Frontal cortex (tissue), 4 donors: ENCODE measurements at places on chromosomes 12 and 14. TPM values are rescaled to one million over a fixed set of nuclear protein-coding genes. Genes with fewer than 3 reads are reported as not detected.

The SYNDIG1L gene
- total RNA-seq: 6.9 TPM

DNA sequence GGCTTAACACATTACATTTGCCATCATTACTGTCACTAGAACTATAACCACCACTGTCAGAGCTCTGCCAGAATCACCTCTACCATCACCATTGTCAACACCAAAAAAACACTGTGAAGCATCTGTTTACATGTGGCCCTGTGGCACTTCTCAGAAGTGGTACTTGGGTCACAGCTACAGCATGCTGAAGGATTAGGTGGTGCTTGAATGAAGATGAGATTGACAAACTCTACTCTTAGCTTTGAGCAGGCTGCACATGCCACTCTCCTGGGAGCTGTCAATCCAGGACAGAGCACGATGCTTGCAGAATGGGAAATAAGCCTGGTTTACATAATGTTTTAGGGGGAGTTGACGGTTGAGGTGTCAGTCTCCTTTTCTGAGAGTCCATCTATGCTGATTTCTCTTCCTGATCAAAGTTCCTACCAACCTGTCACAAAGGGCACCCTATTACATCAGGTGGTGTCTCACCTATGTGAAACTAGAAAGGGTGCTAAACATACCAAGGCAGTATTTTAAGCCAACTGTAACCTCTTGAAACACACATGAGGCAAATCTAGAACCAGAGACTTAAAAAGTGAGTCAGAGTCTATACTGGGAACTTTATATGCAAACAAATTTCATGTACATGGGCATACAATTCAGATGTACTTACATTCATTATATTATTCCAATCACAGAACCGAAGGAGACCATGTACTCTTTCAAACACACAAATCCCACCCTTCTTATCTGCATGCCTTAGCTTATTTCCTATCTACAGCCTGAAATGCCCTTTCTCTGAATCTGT, 258.7 kb downstream of the EMP1 start:
- DNase-seq: no peak

DNA sequence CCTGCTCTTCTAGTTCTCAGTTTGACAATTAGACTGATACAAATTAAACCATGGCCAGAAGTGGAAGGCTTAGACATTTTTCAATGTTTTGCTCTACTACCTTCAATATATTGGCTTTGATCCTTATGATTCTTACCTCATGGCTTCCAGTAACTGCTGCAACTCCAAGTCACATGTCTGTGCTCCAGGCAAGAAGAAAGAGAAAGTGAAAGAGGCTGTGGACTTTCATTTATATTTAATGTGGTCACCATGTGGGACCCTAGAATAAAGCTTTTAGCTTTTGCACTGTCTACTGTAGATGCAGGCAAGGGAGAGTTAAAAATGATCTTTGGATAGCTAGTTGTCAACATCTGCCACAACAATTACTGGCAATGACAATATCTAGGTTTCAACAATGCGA, 214.3 kb upstream of the PDE3A start:
- no peak for DNase-seq

DNA sequence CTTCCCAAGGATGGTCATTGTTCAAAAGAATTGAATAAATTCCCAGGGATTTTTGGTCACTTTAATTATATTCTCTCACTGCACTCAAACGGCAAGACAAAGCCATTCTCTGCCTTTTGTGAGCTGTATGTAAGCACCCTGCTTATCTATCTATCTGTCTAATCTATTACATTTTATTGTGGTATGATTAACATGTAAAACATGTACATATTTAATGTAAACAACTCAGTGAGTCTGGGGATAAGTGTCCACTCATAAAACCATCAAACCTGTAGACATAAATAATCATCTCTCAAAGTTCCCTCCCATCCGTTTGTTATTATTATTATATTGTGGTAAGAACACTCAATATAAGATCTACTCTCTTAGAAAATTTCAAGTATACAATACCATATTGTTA, 167.1 kb downstream of the CAND1 start:
- no peak for DNase-seq

The BCL11B gene
- total RNA-seq: 58.3 TPM

- no peak for DNase-seq
These were observed 165.5 kb upstream of the DIO3 start for GRCh38 chr14:101395779-101396178.

- DNase-seq: no peak
These were observed 6.1 kb upstream of the NUAK1 start for GRCh38 chr12:106144847-106145246.

The PLXNC1 gene
- total RNA-seq: 81.1 TPM

- DNase-seq: no peak
These were observed 11.3 kb downstream of the SYNE3 start for GRCh38 chr14:95505030-95505589.

- no peak for DNase-seq
These were observed 408.7 kb downstream of the ADAMTS20 start for GRCh38 chr12:43143278-43143677.

The ZNF891 gene
- 6.9 TPM for total RNA-seq

The SPATA7 gene
- 102 TPM for total RNA-seq

DNA sequence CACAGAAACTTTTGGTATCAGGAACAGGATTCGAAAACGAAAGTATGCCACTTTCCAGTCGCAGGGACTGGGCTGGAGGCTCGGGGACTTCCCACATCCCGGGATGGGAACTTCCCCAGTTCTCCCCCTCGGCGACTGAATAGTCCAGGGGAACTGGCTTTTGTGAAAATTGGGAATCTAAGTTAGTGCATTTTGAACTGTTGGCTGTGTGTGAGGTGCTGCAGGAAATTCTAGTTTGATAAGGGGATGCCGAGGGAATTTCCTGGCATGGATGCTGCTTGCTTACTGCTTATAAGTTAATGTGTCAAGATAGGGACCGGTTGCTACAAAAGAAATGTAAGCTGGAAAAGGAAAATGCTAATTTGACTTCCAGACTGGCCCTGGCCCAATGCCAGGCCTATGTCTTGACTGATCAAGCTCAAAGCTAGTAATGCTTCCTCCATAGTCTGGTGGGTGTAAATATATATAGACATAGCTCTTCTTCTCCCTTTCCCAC, 73.4 kb upstream of the EIF5 start:
- DNase-seq: no peak

GRCh38 chr14:95998656-95999055, 40.5 kb upstream of the C14orf132 start:
- DNase-seq: peak; percentile 5

The CPNE6 gene
- total RNA-seq: 35.5 TPM

DNA sequence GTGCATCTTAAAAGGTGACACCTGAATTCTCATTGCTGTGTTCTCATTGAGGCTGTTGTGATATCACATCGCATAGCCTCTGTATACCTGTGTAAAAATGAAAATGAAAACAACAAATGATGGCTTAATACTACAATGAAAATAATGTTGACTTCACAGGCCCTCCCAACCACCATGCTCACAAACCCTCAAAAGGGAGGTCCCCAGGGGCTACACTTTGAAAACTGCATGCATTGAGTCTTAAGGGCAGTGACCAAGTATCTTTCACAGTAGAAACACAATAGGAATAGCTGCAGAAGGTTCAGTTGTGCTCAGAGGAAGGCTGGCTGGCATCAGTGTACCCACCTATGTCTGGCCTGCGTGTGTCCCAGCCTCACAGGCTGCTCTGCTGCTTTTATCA, 27.6 kb upstream of the KCNK13 start:
- no peak for DNase-seq

- DNase-seq: no peak
These were observed 50.0 kb downstream of the PPFIBP1 start for GRCh38 chr12:27573972-27574371.

- DNase-seq: no peak
These were observed 196.8 kb upstream of the NEDD1 start for GRCh38 chr12:96710127-96710745.

- no peak for DNase-seq
These were observed 79.4 kb downstream of the TMTC2 start for GRCh38 chr12:82765971-82766705.

GRCh38 chr12:89782807-89783206, 74.2 kb upstream of the ATP2B1 start:
- no peak for DNase-seq

GRCh38 chr12:14261861-14262260, 103.6 kb upstream of the ATF7IP start:
- no peak for DNase-seq

The NUAK1 gene
- total RNA-seq: 54.6 TPM

DNA sequence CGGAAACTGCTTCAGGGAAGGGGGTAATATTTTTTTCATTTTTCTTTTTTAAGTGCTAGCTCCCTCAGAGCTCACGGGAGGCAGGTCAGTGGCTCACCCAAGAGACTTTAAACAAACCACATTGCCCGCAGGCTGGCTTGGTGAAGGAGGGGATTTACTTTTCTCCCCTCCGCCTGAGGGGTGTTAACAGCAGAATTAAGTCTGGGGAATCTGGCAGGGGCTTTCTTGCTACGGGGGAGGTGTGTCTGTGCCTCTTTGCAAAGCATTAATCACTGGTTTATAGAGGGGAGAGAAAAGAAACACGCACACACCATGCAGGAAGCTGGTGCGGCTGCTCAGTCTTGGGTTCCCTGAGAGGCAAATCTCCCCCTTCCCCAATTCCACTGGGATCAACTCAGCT, 26.2 kb upstream of the TBX3 start:
- no peak for DNase-seq

The SSTR1 gene
- total RNA-seq: 8.2 TPM

The CCDC77 gene
- total RNA-seq: 30.6 TPM

The MANSC1 gene
- total RNA-seq: 2.4 TPM

The SYCP3 gene
- 0.82 TPM for total RNA-seq

DNA sequence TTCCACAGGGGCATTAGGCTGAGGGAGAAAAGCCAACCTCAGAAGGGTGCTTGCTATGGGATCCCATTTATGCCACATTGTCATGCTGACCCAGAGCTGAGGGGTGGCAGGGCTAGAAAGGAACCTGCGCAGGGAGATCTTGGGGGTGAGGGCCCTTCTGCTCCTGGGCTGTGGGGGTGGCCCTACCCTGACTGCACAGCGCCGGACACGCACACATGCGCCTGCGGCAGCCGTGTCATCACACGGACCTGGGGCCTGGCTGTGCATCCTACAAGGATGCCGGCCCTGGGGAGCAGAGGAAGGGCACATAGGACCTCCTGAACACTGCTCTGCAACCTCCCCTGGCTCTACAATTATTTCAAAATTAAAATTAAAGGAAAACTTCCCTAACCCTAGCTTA, 6.9 kb downstream of the CDCA4 start:
- no peak for DNase-seq

DNA sequence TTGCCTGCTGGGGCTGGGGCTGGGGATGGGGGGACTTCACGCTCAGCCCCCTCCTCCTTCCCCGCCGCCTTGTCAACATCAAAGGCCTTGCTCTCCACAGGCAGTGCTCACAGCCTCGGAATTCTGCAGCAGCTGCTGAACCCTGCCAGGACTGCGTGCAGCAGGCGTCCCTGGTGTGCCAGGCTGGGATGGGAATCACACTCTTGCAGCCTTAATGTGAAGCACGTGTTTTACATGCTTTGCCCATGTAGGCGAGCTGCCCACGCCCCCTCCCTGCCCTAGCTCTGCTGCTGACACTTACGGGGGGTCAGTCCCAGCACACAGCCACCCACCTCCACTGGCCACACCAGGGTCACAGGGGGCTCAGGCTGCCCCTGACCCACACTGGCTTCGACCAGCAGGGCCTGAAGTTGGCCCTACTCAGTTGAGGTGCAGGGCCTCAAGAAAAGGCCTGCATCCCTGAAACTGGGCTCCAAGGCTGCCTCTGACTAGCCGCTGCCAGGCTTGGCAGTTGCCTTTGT, 276.2 kb upstream of the RTL1 start:
- no peak for DNase-seq

- no peak for DNase-seq
These were observed 473.5 kb downstream of the ETNK1 start for GRCh38 chr12:23098517-23098916.

DNA sequence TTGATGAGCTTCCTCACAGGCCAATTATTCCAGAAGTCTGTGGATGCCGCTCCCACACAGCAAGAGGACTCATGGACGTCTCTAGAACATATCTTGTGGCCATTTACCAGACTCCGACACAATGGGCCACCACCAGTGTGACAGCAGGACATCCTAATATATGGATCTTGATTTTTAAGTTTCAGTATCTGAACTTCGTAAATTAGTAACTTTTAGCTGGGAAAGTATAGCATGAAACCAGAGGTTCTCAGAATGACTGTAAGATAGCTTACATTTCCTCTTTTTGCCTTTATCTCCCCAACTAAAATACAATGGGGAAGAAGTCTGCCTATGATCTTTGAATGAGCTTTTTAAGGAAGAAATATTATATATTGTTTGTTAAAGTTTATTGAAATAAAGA, 87.0 kb downstream of the DNAI7 start:
- no peak for DNase-seq

GRCh38 chr14:30295980-30296379, 263.0 kb upstream of the G2E3 start:
- DNase-seq: no peak

The HOXC10 gene
- not detected for total RNA-seq
